ENCODE measurements at places on chromosomes 12 and 14. TPM values are rescaled to one million over a fixed set of nuclear protein-coding genes. Genes with fewer than 3 reads are reported as not detected.
A peak's percentile ranks its signal among the peaks of the same experiment; 100 is the strongest.

GRCh38 chr12:48980953-48981756 is 3.0 kb downstream of the WNT1 start:
- peak; percentile 62 for DNase-seq

DNA sequence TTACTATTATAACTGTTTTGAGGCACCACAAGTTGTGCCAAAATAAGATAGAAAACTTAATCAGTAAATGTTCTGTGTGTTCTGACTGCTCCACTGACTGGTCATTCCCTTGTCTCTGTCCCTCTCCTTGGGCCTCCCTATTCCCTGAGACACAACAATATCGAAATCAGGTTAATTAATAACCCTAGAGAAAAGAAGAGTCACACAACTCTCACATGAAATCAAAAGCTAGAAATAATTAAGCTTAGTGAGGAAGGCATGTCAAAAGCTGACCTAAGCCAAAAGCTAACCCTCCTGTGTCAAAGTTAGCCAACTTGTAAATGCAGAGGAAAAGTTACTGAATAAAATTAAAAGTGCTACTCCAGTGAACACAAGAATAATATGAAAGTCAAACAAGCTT is 53.8 kb upstream of the CCDC196 start:
- no peak for DNase-seq

GRCh38 chr12:53224061-53224896 is 7.7 kb downstream of the RARG start:
- peak; percentile 58 for DNase-seq

DNA sequence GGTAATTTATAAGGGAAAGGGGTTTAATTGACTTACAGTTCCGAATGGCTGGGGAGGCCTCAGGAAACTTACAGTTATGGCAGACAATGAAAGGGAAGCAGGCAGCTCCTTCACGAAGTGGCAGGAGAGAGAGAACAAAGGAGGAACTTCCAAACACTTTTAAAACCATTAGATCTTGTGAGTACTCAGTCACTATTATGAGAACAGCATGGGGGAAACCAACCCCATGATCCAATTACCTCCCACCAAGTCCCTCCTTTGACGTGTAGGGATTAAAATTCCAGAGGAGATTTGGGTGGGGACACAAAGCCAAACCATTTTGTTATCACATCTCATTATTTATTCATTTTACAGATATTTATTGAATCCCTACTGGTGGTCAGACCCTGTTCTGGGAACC is 822.8 kb downstream of the GALC start:
- no peak for DNase-seq

GRCh38 chr14:56648508-56649301 is 69.1 kb downstream of the TMEM260 start:
- no peak for DNase-seq

MGP gene
- not detected for total RNA-seq

- no peak for DNase-seq
Observed at GRCh38 chr12:12157424-12157823, 86.7 kb downstream of the BCL2L14 start.
